CD4-positive, alpha-beta T cell treated with Interleukin-10 for 1 hour (primary cell): ENCODE measurements at places on chromosomes 6 and 20.

DNA sequence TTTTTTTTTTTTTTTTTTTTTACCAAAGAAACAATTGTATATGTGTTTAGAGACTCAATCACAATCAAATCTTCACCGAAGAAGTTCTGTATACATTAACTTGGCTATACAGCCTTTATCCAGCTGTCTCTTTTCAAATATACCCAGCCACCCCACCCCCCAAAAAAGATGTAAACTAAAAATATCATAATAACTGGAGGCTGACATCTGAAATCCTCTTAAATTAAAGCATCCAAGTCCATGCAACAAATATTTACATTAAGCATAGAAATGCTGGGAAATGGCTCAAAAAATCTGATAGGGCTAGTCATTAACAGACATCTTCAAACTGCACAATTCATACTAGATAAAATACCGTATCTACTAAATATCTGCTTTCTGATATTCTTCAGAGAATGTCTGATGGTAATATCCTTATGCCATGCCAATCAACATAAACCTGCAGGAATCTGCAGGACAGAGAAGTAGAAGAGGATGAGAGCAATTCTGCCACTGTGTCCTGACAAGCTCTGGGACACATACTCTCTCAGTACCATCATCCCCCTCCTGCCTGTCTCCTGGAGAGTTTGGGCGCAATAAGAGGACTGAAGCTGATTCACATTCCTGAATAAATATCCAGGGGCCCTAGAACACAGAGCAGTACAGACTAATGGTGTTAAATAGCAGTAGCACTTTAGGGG is 152.4 kb downstream of the KIF6 start:
- DNase-seq, result no peak

GRCh38 chr6:156832231-156832647 is 55.1 kb downstream of the ARID1B start:
- DNase-seq, result peak; percentile 21

DNA sequence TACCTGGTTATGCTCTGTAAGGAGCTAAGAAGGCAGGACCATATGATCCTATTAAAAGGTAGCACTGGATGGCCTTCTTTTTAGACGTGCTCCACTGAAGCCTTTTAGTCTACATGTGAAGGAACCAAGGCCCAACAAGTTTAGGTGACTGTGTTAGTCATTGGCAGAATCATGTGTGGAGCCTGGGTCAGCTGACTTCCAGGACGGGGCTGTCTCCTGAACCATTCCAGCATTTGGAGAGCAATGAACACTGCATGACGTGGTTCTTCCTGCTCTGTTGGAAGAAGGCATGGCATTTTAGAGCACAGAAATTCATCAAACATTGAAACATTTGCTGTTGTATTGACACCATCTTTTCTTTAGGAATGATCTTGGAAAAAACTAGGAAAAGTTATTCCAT is 87.8 kb upstream of the TIAM2 start:
- DNase-seq, result no peak

DNA sequence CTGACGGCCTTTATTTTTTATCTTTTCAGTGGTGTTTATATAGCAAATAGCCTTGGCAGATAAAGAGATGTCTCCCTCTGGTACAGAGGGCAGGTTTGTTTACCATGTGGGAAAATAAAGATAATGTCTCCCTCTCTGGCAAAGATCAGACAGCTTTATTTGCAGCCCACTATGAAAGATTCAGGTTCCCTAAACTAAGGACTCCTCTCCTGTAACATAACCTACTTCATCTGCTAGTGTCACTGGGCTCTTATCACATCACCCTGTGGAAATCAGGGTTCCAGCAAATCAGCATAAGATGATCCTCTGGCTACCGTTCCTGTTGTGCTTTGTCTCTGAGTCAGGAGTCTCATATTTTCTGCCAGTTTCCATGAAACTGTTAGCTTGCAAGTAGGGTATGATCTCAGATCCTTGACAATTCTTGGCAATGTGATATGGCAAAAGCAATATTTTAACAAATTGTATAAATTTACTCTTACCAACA is 3.1 kb downstream of the FBXL4 start:
- no peak for DNase-seq

DNA sequence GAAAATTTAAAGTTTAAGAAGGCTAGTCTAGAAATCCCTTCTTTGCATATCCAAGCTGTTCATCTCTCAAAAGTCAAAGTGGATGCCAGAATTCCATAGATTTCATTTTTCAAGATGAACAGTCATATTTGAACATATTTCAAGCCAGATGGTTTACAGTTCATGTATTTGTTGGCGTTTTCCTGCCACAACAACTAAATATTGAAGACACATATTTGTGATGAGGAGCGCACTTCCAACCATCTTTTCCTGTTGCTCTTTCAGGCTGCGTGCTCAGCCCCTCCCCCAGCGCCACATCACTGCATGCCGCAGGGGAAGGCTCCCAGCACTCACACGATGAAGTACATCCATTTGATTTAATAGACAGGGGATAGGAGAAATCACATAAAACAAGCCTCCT is 5.9 kb upstream of the NOX3 start:
- DNase-seq, result no peak

DNA sequence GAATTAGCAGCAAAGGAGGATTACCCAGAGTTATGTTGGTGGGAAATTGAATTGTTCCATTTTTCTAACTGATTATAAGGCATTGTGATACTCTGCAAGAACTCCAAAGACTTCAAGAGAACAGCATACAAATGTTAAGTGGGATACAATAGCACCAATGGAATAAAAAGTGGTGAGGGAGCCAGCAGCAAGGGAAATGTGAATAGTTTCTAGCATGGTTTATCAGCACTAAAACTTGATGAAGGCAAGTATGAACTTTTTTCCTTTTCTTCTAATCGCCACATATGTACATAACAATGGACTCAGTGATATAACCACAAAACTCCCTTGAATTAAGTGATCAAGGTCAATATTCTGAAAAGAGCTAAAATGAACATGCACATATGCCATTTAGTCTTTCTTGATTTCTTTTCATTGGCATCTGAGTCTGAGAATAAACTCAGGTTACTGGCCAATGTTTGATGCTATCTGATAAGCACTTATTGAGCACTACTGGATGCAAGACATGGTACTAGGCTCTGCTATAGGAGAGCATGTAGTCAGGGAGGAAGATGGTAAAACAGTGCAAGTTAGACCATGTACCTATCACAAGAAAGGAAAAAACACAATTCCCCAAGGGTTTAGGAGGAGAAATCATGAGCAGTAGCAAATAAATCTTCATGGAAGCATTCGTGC is 36.6 kb upstream of the NOX3 start:
- no peak for DNase-seq

- no peak for DNase-seq
Measured at GRCh38 chr6:169501777-169502313, 200.0 kb downstream of the WDR27 start.

DNA sequence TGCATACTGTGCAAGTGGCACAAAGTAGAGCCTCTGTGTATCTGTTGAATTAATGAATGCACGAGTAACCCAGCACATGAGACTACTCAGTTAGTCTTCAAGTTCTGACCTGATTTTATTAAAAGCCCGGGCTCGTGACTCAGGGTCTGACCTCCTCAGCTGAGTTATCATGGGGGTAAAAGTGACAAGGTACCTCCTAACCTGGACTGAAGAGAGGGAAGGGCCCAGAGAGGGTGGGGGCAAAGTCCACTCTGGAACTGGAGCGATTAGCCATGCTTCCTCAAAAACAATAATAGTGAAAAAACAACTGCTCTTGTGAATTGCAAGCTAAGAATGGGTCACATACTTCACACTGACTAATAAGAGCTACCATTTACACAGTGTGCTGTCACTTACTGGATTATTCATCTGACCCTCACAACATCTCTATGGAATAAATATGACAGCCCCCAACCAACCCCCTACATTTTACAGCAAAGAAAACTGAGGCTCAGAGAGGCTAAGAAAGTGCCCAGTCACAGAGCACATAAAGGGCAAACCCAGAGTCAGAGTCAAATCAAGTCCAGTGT is 26.7 kb downstream of the TRERF1 start:
- DNase-seq, result no peak

DNA sequence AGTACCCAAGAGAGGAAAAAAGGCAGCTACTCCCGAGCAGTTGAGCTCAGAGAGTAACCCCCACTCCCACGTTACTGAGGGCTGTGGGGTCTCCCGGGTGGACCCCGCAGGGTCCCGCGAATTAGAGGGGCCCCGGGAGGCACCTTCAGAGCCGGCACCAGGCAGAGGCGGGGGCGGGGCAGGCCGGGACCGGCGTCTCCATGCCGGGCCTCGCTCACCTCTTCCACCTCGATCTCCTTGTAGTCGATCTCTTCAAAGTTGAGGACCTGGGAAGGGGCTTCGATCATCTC is 381 bp downstream of the MAP3K7 start:
- DNase-seq, result no peak

DNA sequence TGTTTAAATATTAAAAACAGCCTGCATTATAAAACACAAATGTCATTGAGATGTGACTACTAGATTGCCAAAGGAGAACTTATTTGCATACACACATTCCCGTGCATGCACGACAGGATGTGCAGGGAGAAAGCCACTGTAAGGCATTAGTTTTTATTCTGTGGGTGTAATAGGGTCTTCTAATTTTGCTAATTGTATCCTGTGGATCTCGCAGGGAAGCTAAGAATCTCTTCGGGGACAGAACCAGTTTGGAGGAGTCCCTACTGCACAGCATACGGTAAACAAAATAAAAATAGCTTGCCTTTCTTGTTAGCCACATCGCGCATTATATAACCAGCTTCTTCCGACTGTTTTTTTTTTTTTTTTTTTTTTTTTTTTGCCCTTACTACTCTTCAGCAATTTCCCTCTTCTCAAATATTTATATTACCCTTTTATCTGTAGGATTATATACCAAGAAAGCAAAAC is 2.0 kb downstream of the ATXN1 start:
- DNase-seq, result peak; percentile 54

DNA sequence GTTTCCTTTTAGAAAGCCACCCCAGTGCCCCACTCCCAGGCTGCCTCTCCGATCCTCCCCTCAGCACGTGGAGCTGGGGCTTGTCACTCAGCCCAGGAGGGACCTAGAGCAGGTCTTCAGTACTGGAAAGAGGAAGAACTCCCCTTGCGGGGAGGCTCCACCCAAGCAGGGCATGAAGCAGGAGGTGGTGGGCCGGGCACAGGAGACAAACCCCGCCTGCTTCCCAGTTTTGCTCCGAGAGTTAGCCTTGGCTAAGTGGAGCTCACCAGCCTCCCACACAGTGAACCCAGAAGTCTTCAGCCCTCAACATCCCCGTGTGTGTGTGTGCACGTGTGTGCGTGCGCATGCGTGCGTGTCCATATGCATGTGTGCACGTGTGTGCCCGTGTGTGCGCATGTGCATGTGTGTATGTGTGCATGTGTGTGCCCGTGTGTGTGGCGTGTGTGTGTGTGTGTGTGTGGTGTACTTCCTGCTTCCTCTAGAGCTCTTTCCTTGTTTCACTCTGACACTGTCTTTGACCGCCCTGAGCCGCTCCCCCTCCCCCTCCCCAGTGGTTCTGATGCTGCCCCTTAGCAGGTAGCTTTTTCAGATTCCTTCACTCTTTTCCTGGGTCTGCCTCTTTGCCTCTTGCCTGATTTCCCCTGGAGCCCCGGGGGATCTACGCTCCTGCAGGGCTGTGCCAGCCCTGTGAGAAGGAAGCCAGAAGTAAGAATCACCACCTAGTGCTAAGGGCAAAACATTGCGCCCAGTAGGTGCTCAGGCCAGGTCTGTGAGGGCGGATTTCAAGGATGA is 239.8 kb downstream of the CDC5L start:
- DNase-seq, result no peak

- DNase-seq, result no peak
Measured at GRCh38 chr20:22819112-22819511, 216.0 kb upstream of the SSTR4 start.

DNA sequence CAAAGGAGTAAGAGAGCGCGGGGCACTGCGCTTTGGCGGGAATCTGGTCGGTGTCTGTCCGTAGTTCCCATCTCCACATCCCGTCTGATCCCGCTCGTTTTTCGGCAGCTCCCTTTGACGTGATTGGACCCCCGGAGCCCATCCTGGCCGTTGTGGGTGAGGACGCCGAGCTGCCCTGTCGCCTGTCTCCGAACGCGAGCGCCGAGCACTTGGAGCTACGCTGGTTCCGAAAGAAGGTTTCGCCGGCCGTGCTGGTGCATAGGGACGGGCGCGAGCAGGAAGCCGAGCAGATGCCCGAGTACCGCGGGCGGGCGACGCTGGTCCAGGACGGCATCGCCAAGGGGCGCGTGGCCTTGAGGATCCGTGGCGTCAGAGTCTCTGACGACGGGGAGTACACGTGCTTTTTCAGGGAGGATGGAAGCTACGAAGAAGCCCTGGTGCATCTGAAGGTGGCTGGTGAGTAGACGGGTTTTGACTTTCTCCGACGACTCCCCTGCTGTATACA is 1.4 kb downstream of the BTN1A1 start:
- DNase-seq, result peak; percentile 42

DNA sequence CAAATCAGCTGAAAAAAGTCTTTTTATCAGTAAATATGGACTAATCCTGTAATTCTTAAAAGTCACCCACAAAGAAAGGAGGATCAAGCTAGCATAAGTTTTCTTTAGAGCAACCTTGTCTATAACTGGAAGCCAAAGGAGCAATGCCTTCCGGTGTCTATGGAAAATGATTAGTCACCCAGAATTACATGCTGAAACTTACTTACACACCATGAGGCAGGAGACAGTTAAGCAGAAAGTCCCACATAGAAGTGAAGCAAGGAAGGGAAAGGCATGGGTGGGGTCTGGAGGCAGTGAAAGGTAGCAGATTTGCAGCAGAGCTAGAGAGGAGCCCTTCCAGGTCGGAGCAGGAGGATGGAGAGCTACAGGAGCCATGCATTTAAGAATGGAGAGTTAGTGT is 153.7 kb upstream of the RIPOR2 start:
- no peak for DNase-seq

GRCh38 chr6:128230267-128230989 is 290.0 kb downstream of the PTPRK start:
- no peak for DNase-seq

- DNase-seq, result no peak
Measured at GRCh38 chr6:120354452-120355098, 979.7 kb downstream of the TBC1D32 start.

DNA sequence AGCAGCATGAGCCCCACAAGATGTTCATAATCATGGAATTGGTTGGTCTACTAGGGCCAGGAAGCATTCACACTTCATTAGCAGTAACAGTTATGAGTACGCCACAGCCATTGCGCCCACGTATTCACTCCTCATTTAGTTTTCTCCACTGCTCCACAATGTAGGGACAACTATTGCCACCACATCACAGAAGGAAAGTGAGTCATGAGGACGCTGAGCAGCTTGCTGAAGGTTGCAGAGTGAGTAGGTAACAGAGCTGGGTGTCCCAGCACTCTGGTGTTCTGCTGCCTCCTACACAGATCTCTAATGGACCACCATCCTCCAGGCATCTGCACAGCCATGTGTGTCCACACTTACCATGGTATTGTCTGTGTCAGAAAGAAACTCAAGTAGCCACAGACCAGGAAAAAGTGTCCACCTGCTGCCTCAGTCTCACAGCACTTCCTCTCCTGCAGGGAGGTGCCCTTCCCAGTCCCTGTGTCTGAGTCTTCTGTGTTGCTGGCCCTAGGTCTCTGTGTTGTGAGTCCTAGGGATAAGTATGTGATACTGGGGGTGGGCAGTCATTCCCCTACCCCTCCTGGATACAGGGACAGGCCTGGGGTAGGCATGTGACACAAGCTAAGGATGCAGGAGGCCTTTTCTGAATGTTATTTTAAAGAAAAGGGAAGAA is 103.9 kb downstream of the TTLL2 start:
- DNase-seq, result no peak
